ENCODE measurements at places on chromosomes 7 and 10. TPM values are rescaled to one million over a fixed set of nuclear protein-coding genes. Genes with fewer than 3 reads are reported as not detected.
A peak's percentile ranks its signal among the peaks of the same experiment; 100 is the strongest.

Gene OR2AE1
- not detected for total RNA-seq

Gene LBX1
- not detected for total RNA-seq

Gene ZNF212
- 5.6 TPM for total RNA-seq

Gene CDNF
- total RNA-seq = 3.8 TPM

- H3K27ac ChIP-seq = no peak overlapping the region
- no peak overlapping the region for H3K4me3 ChIP-seq
- no peaks in the 10 kb centered on the region for H3K27me3 ChIP-seq
- no peaks in the 10 kb centered on the region for H3K4me1 ChIP-seq
- no peaks in the 10 kb centered on the region for H3K36me3 ChIP-seq
Measured at GRCh38 chr10:4847561-4848355, 21.8 kb downstream of the AKR1E2 start.

DNA sequence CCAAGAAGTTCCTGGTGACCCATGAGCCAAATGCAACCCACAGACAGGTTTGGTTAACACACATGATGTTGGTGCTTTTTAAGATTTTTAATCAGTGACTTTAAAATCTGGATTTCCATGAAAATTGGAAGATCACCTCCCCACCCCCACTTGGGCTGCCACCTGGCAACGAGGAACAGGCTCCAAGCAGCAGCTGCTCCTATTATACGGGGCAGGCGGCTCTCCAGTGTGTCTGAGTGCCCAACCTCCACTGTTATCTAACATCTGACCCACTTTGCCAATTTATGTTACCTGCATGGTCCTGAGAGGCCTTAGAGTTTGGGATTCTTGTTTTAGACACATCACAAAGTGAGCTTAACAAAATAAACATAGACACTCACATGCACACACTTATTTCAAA, 56.4 kb downstream of the SGMS1 start:
- no peak for DNase-seq
- no peaks in the 10 kb centered on the region for H3K4me1 ChIP-seq
- H3K27me3 ChIP-seq = no peaks in the 10 kb centered on the region
- no peak overlapping the region for H3K27ac ChIP-seq

- H3K4me1 ChIP-seq = no peaks in the 10 kb centered on the region
- DNase-seq = no peak
- no peak overlapping the region for H3K4me3 ChIP-seq
Measured at GRCh38 chr10:70664702-70665195, 7.6 kb upstream of the ADAMTS14 start.

DNA sequence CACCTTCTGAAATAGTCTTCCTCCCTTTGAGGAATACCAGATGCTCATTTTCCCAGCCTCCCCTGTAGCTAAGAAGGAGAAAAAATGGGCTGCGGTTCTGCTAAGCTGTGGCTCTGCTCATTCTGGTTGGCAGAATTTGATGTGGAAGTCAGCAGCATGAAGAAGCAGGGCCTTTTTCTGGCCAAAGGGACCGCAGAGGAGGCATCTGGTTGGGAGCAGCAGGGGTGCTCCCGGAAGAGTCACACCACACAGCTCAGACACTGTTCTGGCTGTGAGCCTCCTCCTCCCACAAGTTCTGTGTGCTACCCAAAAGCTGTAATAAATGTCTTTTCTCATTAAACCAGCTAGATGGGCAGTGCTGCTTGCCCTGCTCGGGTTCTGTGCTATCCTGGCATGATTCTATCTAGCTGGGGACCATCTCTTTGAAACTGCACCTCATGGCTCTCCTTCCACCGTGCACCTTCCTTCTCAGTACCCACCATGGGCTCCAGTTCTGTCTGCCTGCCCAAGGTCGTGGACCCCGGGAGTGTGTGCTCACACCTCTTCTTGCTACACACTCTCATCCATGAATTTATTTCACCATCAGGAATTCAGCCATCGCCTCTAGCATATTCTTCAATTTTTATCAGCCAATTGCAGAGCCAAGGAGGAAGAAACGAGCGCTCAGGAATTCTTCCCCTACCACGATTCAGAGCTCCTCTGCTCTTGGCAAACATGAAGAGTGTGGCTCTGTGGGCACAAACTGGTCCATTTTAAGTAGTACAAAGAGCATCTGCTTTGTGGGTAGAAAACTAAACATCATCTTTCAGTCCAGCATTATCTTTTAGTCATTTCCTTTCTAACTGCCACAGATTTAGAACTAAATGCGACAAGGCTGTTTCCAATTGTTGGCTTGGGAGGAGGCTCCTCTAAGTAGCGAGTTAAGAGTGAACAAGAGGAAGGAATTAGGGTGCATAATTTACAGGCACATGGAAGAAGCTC, 76.9 kb downstream of the FAM171A1 start:
- no peaks in the 10 kb centered on the region for H3K4me1 ChIP-seq
- H3K36me3 ChIP-seq = no peaks in the 10 kb centered on the region
- no peak overlapping the region for H3K4me3 ChIP-seq
- no peak overlapping the region for H3K27ac ChIP-seq
- DNase-seq = no peak

- DNase-seq = no peak
- H3K4me3 ChIP-seq = no peak overlapping the region
- H3K27ac ChIP-seq = no peak overlapping the region
- no peaks in the 10 kb centered on the region for H3K4me1 ChIP-seq
- no peaks in the 10 kb centered on the region for H3K27me3 ChIP-seq
- H3K36me3 ChIP-seq = no peaks in the 10 kb centered on the region
Measured at GRCh38 chr10:100148353-100149211, 37.2 kb downstream of the ERLIN1 start.

DNA sequence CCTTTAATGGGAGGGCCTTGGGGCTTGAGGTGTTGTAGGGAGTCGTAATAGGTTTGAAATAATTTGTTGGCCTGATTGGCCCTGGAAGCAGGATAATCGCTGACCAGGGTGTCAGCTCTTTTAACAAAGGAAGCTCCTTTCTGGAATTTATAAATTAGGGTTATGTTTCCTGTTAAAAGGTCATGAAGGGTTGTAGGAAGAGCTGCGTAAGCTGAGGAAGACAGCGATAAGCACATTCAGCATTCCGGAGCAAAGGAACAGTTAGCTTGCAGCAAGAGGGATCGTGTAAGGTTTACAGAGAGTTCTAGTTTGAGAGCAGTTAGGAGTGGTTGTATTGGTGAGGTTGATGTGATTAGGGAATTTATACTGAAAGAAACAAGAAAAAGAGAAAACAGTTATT, 21.3 kb downstream of the CPA4 start:
- H3K4me3 ChIP-seq = no peak overlapping the region
- H3K36me3 ChIP-seq = no peaks in the 10 kb centered on the region
- H3K27ac ChIP-seq = no peak overlapping the region
- no peaks in the 10 kb centered on the region for H3K27me3 ChIP-seq
- no peak for DNase-seq

- H3K36me3 ChIP-seq = no peaks in the 10 kb centered on the region
- H3K27me3 ChIP-seq = no peaks in the 10 kb centered on the region
- H3K4me3 ChIP-seq = no peak overlapping the region
- no peak overlapping the region for H3K27ac ChIP-seq
Measured at GRCh38 chr10:45443101-45444009, 69.3 kb downstream of the ALOX5 start.

DNA sequence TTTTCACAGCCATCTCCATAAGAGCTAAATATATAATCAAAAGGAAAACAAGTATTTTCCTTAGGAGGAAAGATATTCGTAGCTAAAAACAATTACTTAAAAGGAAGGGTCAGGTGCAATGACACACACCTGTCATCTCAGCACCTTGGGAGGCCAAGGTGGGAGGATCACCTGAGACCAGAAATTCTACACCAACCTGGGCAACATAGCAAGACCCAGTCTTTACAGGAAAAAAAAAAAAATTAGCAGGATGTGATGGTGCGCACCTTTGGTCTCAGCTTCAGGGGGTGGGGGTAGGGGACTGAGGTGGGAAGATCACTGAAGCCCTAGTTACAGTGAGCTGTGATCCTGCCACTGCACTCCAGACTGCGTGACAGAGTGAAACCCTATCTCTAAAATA, 11.9 kb downstream of the TNPO3 start:
- H3K4me3 ChIP-seq = no peak overlapping the region
- no peaks in the 10 kb centered on the region for H3K27me3 ChIP-seq
- DNase-seq = no peak
- no peaks in the 10 kb centered on the region for H3K4me1 ChIP-seq

GRCh38 chr7:620056-620455, 100.4 kb upstream of the PDGFA start:
- no peak overlapping the region for H3K4me3 ChIP-seq
- no peaks in the 10 kb centered on the region for H3K36me3 ChIP-seq
- no peak for DNase-seq
- H3K27me3 ChIP-seq = no peaks in the 10 kb centered on the region
- H3K27ac ChIP-seq = peak overlapping the region; percentile 66

DNA sequence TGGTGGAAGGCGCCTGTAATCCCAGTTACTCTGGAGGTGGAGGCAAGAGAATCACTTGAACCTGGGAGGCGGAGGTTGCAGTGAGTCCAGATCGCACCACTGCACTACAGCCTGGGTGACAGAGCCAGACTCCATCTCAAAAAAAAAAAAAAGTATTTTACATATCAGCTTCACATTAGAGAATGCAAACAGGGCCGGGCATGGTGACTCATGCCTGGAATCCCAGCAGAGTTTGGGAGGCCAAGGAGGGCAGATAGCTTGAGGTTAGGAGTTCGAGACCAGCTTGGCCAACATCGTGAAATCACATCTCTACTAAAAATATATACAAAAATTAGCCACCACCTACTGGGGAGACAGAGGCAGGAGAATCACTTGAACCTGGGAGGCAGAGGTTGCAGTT, 31.6 kb downstream of the USP54 start:
- H3K36me3 ChIP-seq = no peaks in the 10 kb centered on the region
- H3K27ac ChIP-seq = no peak overlapping the region
- no peaks in the 10 kb centered on the region for H3K4me1 ChIP-seq
- DNase-seq = no peak

DNA sequence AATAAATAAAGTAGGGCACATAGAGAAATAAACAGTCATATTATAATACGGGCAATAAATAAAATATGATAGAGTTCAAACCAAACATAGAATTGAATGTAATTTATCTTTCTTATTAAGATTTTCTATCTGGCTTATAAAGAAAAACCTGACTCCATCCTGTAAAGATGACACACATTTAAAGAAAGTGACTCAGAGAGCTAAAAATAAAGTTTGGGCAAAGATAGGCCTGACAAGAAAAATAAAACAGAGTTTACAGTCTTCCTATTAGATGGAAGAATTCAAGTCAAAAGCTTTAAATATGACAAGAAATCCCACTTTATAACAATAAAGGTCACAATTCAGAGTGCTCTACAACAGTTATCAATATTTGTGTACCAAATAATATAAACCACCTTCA, 580.6 kb downstream of the PHTF2 start:
- no peaks in the 10 kb centered on the region for H3K36me3 ChIP-seq
- no peak overlapping the region for H3K27ac ChIP-seq
- DNase-seq = no peak
- H3K27me3 ChIP-seq = no peaks in the 10 kb centered on the region

DNA sequence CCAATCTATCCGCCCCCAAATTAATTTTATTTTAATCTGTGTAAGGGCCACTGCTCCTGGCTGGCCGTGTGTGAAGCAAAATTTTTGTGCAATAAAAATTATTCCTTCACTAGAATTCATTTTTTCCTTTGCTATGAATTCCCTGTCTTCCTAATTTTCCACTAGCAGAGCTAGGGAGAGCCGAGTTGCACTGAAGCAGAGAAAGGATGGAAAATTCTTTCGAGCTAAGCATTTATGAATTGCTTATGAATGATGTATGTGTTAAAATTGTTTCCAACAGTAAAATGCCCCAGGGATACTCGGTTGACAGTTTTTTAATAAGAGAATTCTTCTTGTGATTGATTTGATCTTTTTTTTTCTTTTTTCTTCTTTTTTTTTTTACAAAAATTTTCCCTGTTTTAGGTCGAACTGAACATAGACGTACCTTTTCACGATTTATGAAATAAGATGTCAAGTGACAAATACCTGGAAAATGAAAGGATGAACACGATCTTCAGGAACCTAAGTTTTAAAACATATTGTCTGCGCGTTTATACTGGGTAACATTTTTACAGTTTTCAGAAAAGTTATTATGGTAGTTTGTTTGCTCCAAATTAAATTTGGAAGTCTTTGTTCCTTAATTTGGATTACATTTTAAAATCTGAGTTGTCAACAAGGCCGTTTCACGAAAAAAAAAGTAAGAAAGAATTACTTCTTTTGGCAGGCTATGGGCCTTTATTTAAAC, 288.8 kb upstream of the NFE2L3 start:
- H3K27ac ChIP-seq = no peak overlapping the region
- H3K27me3 ChIP-seq = peaks cover 39% of the 10 kb centered on the region
- H3K4me1 ChIP-seq = no peaks in the 10 kb centered on the region
- H3K4me3 ChIP-seq = no peak overlapping the region
- H3K36me3 ChIP-seq = no peaks in the 10 kb centered on the region
- DNase-seq = no peak

DNA sequence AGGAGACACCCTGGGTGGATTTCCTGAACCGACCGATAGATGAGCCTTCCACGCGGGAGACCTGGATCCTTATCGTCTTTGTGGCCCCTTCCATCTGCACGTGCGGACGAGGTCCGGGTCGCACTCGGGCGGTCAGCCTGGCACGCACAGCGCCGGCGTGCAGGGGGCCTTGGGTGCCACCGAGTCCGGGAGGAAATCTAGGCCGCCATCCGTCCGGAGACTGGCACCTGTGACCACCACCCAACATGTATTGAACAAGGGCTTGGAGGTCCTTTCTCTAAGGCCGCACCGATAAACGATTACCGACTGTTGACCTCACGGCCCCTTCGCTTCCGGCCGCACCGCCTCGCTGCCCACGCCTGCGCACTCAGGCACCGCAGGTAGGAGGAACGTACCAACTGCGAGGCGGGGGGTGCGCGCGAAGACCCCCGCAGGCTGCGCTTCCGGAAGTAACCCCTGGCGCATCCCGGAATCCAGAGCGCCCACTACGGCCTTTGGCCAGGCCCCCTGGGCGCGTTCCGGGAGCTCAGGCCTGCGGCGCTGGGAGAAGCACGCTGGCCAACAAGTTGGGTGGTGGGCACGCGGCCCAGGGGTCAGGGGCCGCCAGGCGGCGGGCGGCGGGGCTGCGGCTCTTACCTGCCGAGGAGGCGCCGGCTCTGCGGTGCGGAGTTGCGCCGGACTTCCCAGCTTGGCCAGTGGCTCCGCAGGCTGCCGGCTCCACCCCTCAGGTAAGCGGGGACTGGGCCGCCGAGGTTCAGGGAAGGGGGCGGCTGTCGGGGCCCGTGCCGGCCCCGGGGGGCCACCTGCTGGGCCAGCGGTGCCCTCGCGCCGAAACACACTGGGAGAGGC, at the start of the genes ACTR3C and LRRC61:
Gene ACTR3C, minus strand, starts transcription at position 713 of the 849 bp plus-strand sequence. CDS start 28,249 bp downstream, outside the sequence.
Gene LRRC61, plus strand, starts transcription at position 523 of the 849 bp plus-strand sequence. CDS start 13,507 bp downstream, outside the sequence.
- H3K4me1 ChIP-seq = no peaks in the 10 kb centered on the region
- no peaks in the 10 kb centered on the region for H3K27me3 ChIP-seq
- H3K27ac ChIP-seq = peak within 1 kb of the TSS; percentile 86
- H3K36me3 ChIP-seq = no peaks in the 10 kb centered on the region
- peak within 1 kb of the TSS; percentile 72 for H3K4me3 ChIP-seq
